ENCODE measurements at places on chromosomes 16 and 17.

- no peak for DNase-seq
These were observed 4.6 kb downstream of the WNK4 start for GRCh38 chr17:42784811-42785592.

- DNase-seq: no peak
These were observed 873 bp upstream of the RPS2 start for GRCh38 chr16:1965396-1966001.

GRCh38 chr17:69323806-69324205 is 3.1 kb downstream of the ABCA5 start:
- no peak for DNase-seq

- DNase-seq: no peak
These were observed 28.0 kb downstream of the AKAP1 start for GRCh38 chr17:57113011-57113410.
